ENCODE measurements at places on chromosomes 11 and 22.

- no peak for DNase-seq
Measured at GRCh38 chr22:20080776-20081654, 974 bp downstream of the DGCR8 start.

GRCh38 chr11:63888170-63889086 is 28.5 kb downstream of the RCOR2 start:
- peak; percentile 64 for DNase-seq

DNA sequence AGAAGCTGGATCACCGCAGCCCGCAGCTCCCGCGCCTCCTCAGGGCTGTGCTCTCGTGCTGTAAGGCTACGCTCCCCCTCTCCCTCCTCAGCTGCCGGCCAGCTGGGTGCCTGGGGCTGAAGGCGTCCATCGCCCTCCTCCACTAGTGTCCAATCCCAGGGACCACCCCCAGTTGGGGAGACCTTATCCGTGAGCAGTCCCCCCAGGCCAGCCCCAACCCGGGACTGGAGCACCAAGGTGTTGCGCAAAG is 1.2 kb downstream of the AP5B1 start:
- no peak for DNase-seq

DNA sequence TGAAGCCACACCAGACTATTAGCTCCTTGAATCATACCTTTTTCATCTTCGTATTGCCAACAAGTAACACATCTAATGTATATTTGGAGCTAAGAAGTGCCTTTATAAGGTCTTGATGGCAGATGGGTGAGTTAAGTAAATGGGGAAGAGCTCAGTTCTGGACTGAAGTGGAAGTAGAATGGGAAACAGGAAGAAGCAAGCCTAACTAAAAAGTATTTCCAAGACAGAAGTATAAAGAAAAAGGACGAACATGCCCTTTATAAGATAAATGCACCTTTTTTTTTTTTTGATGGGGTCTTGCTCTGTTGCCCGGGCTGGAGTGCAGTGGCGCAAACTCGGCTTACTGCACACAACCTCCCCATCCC is 14.5 kb downstream of the CRTAM start:
- DNase-seq, result no peak

- DNase-seq, result no peak
Measured at GRCh38 chr11:19276859-19277808, 36.4 kb upstream of the E2F8 start.

DNA sequence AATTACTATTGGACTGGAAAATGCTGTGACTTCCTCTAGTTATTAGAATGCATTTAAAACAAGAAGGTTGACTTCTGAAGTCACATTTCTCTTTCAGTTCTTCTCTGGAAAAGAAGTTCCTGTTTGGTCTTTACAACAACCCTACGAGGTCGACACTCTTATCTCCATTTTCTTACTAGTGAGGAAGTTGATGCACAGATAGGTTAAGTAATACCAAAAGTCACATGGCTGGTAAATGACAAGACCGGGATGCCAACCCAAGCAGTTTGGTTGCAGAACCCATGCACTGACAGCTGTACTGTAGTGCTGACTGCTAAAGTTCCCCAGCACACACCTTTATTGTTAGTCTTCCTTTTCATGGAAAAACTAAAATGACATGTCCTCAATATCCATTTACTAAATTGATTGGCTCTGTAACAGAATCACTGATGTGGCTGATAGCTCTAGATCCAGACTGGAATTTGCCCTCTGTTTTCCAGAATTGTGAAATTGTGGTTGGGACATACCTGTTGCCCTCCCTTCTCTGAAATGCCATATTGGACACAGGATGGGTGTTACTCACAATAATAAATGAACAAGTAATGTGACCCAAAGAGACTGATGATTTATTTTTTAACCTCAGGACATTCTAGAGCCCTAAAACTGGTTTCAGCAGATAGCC is 9.4 kb upstream of the TECTA start:
- no peak for DNase-seq

DNA sequence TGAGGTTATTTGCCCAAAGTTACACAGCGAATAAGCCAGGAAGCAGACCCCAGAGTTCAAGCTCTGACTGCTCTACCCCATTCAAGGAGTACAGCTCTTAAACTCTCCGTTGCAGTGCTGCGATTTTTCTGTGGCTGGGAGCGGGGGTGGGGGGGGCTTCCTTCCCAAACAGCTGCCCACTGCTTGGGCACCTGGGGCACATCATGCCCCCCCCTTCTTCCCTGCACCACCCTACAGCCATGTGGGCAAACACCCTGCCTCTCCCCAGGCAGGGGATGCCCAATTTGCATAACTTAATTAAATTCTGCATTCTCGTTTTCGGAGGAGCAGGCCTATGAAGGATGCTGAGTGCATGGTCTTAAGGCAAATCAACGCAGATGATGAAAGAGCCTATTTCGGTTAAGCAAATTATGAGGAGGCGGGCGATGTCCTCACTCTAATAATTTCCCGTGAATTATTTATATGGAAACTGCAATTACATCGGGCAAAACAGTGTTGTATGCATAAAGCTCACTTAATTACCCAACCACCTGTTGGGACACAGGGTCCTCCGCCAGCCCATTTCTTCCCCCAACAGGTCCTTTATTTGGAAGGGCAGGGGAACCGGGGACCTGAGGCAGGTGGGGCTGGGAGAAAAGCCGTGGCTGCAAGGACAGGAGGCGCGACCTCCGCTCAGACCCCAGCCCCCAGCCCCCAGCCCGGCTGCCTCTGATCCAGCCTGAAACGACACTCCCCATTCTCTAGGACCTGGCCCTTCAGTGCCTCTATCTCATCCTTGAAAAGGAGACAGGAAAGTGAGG is 610.5 kb downstream of the BUD13 start:
- no peak for DNase-seq

DNA sequence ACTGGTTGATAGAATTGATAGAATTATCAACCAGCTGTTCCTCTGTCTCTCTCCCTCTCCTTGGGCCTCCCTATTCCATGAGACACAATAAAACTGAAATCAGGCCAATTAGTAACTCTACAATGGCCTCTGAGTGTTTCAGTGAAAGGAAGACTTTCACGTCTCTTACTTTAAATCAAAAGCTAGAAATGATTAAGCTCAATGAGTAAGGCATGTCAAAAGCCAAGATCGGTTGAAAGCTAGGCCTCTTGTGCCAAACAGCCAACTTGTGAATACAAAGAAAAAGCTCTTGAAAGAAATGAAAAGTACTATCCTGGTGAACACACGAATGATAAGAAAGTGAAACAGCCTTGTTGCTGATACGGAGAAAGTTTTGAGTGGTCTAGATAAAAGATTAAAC is 16.6 kb downstream of the PIH1D2 start:
- no peak for DNase-seq

DNA sequence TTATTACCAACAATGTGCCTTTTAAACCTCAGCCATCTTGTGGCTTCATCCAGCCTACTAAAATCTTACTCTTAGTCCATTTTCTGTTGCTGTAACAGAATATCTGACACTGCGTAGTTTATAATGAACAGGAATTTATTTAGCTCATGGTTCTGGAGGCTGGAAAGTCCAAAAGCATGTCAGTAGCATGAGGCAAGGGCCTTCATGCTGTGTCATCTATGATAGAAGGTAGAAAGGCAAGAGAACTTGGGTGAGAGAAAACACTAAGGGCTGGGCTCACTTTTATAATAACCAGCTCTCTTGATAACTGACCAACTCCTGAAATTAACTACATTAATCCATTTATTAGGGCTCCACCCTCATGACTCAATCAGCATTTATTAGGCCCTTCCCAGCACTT is 13.5 kb downstream of the BTBD10 start:
- no peak for DNase-seq

DNA sequence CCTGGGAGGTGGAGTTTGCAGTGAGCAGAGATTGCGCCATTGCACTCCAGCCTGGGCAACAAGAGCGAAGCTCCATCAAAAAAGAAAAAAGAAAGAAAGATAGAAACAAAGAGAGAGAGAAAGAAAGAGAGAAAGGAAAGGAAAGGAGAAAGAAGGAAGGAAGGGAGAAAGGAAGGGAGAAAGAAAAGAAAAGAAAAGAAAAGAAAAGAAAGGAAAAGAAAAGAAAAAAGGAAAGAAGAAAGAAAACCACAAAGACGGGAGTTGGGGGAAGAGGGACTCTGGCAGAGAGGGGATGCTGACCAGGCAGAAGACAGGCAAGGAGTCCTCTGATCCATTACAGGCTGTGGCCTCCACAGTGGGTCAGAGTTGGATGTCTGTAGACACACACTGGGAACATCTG is 18.8 kb upstream of the SLCO2B1 start:
- DNase-seq, result no peak

GRCh38 chr22:37566903-37567798 is 6.9 kb downstream of the CDC42EP1 start:
- DNase-seq, result peak; percentile 83

GRCh38 chr11:1864831-1865665 is 12.2 kb downstream of the LSP1 start:
- DNase-seq, result no peak

- DNase-seq, result no peak
Measured at GRCh38 chr11:128727796-128728431, 34.0 kb downstream of the FLI1 start.

GRCh38 chr22:25110846-25111578 is 88.6 kb upstream of the CRYBB3 start:
- peak; percentile 71 for DNase-seq

GRCh38 chr22:47621253-47621652 is 858.8 kb downstream of the TBC1D22A start:
- DNase-seq, result no peak

DNA sequence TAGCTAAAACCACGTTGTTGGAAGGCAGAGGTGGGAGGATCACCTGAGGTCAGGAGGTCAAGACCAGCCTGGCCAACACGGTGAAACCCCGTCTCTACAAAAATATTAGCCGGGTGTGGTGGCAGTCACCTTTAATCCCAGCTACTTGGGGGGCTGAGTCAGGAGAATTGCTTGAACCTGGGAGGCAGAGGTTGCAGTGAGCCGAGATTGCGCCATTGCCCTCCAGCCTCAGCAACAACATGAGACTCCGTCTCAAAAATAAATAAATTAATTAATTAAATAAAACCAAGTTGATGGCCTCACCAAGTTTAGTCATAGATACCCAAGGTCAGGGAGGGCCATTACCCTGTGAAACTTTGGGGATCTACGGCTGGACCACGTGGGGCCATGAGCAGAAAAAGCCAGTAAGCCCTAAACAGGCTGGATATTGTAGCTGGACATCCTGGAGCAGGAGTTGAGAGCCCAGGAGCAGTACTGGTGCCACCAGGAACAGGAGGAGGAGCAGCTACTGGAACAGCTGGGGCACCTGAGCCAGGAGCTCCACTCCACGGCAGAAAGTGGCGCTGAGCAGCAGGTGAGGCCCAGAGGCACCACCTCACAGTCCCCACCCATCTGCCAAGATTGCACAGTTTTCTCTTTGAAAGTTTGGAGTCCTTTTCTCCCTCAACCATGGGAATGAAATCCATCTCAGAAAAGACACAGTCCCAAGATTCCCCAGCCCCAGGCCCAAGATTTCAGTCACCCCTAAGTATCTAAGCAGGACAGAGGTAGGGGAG is 50.5 kb downstream of the BTG4 start:
- no peak for DNase-seq

- DNase-seq, result no peak
Measured at GRCh38 chr22:28021998-28022660, 103.1 kb upstream of the PITPNB start.

GRCh38 chr22:50697667-50698506 is 25.3 kb downstream of the SHANK3 start:
- no peak for DNase-seq

DNA sequence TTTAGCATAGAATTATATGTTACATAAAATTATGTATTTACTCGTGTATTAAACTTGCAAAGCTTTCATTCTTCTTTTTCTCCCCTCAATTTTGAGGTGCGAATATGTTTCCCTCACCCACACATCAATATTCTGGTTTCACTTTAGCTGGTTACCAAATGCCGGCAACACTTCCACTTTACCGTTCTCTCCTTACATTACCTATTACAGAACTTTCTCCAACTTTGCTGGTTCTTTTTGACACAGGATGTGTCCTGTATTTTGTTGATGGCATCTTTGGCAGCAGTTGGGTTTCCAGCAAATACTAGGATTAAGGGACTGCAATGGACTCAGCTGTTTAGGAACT is 84.9 kb downstream of the PRR5L start:
- DNase-seq, result peak; percentile 38

DNA sequence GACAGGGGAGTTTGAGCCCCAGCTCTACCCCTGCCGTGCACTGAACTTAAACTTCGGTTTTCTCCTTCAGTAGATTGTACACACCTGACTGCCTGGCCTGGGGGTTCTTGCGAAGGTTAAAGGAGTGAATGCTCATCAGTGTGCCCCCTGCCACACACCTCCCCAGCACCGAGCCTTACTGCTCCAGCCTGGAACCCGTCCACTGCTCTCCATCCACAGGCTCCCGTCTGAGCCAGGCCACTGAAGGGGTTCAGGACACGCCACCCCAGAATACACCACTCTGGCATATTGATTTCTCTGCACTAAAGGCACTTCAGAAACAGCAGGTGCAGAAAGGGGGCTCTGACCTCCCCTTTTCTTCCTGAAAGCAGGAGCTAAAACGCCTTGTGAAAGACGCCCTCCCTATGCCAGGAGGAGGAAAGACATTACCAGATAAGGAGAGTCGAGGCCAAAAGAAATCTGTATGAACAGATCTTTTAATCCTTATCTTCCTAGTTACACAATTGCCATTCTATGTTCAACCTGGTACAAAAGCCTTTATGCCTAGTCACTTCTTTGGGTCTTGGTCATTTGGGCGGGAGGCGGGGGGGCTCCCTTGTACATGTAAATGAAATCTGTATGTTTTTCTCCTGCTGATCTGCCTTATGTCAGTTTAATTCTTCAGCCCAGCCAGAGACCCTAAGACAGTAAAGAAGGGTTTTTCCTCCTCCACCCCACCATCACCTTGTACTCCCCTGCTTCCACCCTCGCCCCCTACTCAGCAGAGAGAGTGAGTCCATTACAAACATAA is 1.9 kb upstream of the SSTR3 start:
- DNase-seq, result no peak

GRCh38 chr11:34860034-34860433 is 56.1 kb downstream of the APIP start:
- DNase-seq, result no peak

DNA sequence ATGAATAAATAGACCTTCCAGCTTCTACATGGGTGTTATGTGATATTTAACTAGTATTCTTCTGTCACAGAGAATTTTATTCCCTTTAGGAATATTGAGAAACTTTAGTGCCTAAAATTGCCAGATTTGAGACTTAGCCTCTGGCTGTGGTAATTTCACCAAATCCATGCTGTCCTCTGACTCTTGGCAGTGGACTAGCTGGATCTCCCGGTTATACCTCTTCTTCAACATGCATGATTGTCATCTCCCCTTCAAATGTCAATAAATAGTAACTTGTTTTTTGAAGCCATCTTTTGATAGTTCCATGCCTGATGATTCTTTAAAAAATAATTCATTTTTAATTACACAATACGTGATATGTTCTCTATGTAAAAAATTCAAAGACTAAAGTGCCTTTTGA is 8.4 kb downstream of the AQP11 start:
- DNase-seq, result no peak

DNA sequence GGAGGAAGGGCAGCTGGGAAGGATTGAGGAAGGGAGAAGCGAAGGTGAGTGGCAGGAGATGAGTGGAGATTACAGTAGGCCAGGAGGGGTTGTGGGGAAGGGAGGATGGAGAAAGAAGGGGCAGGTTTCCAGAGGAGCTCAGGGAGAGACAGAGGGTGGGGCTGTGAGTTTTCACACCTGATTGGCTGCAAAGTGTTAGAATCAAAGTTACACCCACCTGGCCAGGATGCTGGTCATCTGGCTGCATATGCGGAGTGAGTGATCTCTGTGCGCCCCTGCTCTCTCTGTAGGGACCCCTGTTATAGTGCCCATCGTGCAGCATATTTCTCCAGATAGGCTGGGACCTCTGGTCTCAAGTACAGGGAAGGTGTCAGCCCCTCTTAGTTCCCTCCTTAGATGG is 18.3 kb downstream of the AMPD3 start:
- DNase-seq, result no peak

Measured in T-helper 2 cell (primary cell).